ENCODE measurements at places on chromosomes 1 and 21.

DNA sequence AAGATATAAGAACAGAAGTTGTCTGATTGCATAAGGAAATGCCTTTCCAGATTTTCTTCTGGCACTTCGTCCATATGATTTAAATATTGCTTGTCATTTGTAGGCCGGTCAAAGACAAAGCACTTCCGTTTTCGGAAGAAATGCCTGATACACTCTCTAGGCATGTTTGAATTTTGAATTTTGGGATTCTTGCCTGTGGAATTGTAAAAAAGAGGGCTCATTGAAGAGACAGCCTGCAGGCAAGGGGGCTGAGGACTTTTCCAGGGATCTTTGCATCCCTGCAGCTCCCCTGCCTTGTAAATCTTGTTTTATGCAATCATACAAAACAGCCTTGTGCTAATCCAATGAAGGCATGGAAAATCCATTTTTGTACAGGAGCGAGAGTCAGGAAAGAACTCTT is 7.4 kb downstream of the GBP4 start:
- no peak for DNase-seq

GRCh38 chr1:113388017-113388620 is 2.2 kb upstream of the MAGI3 start:
- no peak for DNase-seq

- DNase-seq: no peak
Observed at GRCh38 chr1:150092180-150092791, 24.7 kb downstream of the VPS45 start.

- no peak for DNase-seq
Observed at GRCh38 chr1:53125122-53125521, 17.3 kb downstream of the SLC1A7 start.

DNA sequence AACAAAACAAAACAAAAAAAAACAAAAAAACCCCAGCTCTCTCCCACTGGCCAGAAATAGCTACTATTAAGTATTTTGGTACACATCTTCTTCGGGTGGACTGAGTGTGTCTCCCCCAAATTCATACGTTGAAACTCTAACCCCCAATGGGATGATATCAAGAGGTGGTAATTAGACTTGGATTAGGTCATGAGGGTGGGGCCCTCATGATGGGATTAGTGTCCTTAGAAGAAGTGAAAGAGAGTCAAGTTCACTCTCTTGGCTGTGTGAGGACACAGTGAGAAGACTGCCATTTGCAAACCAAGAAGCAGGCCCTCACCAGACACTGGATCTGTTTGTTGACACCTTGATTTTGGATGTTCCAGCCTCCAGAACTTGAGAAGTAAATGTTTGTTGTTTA is 116.9 kb downstream of the NOS1AP start:
- DNase-seq: no peak

DNA sequence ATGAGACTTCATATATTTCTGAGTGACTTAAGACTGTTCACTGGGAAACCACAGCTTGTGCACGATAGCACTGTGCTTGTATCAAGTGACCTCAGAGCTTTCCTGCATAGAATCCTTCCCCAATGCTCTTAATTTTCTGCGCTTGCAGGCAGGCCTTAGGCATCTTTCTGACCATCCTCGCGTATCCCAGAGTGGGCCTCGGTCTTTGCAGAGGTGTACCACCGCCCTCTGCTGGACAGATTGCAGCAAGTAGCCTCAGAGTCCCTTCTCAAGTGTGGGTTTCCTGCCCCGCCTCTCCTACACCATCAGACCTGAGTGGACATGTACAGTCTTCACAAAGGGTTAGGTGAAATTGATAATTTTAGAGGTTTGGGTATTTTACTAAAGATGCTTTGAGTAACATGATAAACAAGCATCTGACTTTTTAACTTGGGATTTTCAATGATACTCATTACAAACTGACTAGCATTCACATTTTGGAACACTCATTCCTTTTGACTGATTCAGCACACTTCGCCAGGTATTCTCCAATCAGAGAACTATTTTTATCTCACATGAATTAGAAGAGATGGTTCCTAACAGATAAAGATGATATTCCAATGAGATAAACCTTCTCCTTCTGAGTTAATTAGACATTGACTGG is 246.5 kb upstream of the USP25 start:
- no peak for DNase-seq

- DNase-seq: no peak
Observed at GRCh38 chr1:3403011-3403345, 51.5 kb upstream of the ARHGEF16 start.

- DNase-seq: peak; percentile 19
Observed at GRCh38 chr1:58784758-58785441, 1.1 kb upstream of the JUN start.

DNA sequence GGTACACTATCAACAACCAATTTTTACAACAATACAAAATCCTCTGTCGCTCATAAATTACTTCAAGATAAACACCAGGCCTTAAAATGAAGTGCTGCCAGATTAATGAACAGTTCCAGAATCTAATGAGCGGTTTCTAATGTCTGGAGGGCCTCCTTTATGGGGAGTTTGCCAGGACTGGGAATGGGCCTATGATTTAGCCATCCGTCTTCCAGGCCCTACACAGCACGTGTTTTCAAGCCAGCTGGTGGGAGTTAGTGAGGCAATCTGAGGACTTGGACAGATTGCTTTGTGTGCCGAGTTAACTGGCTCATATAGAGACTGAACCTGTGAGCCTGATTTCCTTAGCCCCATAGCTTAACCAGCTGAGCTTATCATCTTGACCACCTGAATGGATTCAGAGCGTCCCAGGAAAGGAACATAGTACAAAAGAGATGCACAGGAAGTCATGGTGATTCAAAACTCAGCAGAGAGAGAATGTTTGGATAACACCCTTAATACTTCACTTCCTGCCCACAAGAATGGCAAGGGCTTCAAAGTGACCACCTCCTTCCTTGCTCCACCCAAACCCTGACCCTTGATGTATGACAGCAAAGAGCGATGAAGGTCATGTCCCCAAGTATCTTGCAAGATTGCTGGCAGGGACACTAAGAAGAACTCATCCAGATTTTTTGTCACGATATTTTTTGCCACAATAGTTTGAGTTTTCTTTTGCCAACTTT is 143.5 kb downstream of the SLC30A10 start:
- DNase-seq: no peak

DNA sequence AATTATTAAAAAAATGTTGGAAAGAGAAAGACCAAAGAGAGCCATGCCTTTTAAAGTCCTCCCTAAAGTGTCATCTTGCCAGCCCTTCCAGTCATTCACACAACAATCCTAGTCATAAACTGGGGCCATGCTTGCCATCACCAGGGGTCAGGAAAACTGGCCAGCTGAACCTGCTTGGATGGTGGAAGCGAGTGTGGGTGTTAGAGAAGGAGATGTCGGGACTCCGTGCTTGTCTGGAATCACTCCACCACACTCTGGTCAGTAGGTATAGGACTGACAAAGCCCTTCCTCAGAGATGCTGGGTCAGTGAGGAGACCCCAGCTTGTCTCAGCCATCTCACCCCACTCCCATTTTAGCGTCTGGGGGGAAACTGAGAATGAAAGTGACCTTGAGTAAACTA is 3.3 kb upstream of the HAPLN2 start:
- DNase-seq: no peak

GRCh38 chr1:193472838-193473398 is 286.5 kb upstream of the B3GALT2 start:
- no peak for DNase-seq

DNA sequence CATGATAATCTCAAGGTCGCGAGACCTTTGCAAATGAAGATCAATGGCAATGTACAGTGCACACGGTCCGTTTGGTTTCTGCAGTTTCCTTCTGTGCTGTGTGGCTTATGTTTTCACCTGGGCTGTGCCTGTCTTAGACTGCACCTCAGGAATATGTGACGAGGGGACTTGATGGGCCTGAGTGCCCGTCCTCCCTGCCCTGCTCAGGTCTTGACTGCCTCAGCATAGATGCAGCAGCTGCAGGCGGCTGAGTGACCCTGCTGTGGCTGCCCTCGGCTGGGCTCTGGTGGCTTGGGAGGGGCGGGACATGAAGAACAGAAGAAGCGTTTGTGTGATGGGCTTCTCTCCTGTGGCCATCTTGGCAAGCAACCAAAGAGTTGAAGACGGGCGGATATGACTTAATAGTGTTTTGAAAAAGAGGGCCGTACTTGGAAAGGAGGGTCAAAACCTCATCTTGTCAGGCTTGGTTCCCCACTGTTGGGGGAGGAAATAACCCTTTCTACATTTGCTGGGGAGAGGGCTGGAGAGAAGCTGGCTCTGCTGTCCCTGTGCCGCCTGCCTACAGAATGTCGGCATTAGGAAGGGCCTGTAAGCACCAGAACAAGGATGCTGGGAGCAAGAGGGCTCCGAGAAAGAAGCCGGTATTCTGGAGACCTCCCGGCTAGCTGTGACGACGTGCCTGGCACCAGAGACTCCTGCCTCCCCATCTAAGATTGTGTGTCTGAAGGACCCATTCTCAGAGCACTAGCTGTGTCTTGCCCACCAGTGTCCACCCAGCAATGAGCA is 7.1 kb downstream of the MYBPHL start:
- DNase-seq: no peak
